ENCODE measurements at places on chromosomes 13 and 19.

GRCh38 chr13:109333893-109334651 is 452.3 kb downstream of the IRS2 start:
- no peak for DNase-seq

DNA sequence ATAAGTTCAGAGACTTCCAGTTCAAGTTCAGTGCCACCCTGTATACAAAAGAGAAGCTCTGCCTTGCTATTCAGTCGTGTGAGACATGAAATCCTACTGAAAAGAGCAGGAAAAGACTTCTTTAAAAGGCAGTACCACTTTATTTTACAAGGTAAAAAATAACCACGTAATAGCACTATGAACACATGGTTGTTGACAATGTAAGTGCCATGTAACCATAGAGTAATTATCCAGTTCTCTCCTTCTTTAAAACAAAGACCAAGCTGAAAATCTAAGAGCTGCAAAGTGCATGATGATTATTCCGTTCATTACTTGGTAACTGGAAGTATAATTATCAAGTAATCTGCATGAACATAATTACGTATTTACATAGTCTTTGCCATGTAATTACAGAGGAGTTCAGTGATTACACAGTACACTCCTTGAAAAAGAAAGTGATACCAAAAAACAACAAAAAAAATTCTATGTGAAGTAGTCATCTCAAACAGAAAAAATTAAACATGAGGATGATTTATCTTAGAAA is 288.7 kb downstream of the EFNB2 start:
- no peak for DNase-seq

DNA sequence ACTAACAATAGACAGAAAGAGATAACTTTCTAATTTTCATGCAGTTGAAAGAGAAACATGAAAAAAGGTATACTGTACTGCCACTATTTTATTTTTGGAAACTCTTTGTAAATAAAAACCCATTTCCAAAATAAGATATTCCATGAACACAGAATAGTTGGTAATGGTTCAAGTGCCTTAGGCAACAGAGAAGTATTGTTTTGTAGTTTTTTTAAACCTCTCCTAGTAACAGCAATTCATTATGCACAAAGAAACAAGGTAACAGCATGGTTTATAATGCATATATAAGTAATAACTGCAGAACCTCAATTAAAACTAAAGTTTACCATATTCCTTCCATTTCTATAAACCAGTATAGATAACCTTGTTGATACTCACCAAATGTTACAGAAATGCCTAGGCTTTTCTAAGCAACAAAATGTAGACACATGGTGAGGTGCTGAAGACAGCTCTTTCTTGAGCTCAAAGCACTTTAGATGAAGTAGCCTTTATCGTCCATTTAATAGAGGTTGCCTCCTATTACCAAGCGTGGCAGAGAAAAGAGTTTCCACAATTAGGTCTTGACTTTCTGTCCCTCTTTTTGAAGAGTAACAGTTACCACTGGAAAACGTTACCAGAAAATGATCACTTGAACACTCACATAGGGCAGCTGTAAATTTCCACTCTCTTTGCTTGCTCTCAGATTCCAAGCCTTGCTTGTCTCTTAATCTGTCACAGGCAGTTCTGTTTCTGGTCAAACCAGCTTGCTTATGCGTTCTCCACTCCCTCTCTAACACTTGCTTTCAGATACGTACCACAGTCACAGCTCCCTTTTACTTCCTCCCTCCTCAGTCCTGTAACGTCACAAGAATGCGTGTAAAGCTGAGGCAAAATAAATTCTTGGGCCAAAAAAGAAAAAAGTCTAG is 42.9 kb downstream of the CAB39L start:
- DNase-seq: no peak

GRCh38 chr13:113140677-113141600 is 17.5 kb upstream of the PROZ start:
- DNase-seq: no peak

- DNase-seq: no peak
These were observed 115.3 kb downstream of the NALCN start for GRCh38 chr13:101301053-101301452.

- DNase-seq: no peak
These were observed 10.5 kb downstream of the PVR start for GRCh38 chr19:44653977-44654774.

GRCh38 chr19:6067975-6068374 is 42.3 kb downstream of the RFX2 start:
- no peak for DNase-seq

DNA sequence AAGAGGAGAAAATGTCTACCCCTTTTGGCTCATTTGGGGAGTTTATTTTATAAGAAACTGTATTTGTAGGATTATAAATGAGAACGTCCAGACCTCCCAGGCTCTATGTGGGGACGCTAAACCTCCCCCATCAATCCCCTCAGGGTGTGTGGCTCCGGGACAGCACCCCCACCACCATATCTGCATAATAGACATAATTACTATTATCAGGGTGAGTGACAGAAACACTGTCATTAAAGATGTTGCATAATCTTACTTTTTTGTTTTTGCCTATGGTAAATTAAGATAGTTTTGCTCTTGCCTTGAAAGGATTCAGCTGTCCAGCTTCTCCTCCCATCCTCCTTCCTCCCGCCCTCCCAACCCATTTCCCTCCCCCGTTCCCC is 93.3 kb downstream of the NUFIP1 start:
- DNase-seq: no peak

GRCh38 chr13:44969551-44970484 is 19.5 kb downstream of the NUFIP1 start:
- DNase-seq: no peak

- DNase-seq: no peak
These were observed 135.3 kb upstream of the FNDC3A start for GRCh38 chr13:48840366-48840765.

DNA sequence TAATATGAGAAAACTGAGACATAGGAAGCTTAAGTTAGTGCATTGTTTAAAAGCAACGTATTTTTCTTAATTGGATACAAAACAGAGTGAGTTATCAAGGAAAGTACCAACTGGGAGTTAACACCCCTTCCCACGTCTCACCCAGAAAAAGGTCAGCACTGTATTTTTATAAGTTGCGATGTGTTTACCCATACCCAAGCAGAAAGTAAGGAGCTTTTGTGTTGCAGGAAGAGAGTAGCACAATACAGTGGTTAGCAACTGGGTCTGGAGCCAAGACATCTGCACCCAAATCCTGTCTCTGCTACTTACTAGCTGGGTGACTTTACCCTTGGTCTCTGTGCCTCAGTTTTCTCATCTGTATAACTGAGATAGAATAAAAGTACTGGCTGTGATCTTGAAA is 34.3 kb downstream of the FAM216B start:
- no peak for DNase-seq

DNA sequence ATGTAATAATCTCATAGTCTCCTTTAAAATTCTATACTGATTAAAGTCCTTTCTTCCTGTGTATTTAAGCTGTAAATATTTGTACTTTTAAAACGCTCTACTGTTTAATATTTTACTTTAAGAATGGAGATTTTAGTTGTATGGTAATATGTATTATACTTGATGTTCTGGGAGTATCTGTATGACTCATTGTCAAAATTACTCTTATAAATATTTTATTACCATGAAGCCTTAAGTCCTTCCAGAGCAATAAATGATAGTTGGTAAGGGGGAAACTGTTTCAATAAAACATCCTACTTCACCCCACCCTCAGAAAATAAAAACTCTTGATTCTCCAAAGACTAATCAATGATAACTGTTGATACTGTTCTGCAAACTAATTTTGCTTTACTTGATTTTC is 6.4 kb downstream of the PCDH9 start:
- DNase-seq: no peak

DNA sequence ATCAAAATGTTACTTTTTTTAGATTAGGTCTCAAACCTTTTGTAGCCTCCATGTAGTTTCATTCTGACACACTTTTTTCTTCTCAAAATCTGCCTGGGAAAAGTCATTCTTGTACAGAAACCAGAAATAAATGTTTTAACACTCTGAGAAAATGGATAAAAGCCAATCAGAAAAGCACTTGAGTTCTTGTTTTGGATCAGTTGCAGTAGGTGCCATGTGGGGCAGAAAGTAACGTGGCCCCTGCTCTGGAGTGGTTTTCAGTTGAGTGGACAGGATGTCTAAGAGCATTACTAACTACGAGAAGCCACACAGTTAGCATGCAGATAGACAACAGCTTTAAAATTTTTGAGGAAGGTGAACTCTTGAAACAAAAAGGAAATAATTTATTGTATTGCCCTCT is 19.1 kb downstream of the GPR183 start:
- DNase-seq: no peak

DNA sequence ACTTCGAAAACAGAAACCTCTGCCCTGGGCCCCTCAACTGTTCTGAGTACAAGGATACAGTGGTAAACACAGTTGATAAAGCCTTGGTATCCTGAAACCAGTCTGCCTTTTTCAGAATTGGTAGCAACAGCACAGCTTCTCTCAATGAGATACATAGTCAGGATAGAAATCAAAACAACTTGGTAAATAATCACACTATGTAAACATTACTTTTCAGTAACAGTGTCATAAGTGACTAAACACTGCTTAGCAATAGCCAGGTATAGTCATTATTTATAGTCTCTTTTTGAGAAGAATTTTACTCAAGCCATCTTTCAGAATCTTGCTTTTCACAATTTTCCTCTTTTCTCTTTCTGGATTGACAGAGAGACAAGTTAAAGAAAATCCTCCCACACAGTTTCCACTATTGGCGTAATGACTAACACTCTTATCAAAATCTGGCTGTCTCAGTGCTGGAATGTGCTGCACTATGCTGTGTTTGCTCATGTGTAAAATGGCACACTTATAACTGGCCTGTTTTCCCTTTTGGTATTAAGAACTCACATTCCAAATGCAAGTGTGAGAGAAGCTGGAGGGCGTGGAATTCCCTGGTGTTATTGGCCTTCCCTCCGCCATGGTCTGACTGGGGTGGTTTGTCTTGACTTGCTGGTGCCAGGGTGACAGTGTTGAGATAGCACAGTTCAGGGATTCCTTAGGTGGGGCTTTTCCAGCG is 368.8 kb downstream of the TDRD3 start:
- no peak for DNase-seq

DNA sequence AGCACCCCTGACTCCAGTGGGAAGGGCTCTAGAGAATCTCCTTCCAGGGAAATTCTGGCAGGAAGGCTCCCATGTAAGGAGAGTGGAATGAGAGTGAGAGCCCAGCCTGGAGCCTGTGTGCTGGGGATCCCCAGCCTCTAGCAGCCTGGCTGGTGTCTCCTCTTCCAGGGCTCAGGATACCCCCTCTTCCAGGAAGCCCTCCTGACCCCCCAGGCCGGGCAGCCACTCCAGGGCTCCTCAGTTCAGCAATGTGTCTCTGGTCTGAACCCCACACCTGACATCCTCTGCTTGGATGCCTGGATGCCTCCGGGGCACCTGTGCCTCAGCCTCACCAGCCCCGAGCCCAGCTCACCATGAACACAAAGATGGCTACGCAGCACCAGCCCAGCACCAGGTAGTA is 3.0 kb downstream of the C19orf33 start:
- DNase-seq: no peak

- no peak for DNase-seq
These were observed 13.7 kb downstream of the EIF3K start for GRCh38 chr19:38632476-38633213.

- no peak for DNase-seq
These were observed 316.7 kb downstream of the DIAPH3 start for GRCh38 chr13:59846845-59847620.

DNA sequence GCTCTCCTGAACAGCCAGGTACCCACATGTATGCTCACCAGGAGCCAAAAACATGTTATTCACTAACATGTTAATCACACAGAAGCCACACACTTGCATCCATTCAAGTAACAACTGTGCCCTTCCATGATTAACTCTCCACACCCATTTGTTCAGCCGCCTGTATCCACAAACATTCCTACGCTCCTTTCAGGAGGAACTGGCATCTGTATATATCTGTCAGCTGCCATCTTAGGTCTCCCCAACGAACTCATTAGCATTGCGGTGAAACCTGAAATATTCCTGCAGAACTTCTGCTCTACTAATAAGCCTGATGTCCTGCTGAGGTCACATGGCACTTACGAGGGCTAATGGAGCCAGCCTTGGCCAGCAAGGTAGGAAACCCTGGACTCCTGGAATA is 33.0 kb downstream of the OLFM2 start:
- DNase-seq: no peak

GRCh38 chr13:28147495-28147894 is 9.2 kb downstream of the PAN3 start:
- no peak for DNase-seq

DNA sequence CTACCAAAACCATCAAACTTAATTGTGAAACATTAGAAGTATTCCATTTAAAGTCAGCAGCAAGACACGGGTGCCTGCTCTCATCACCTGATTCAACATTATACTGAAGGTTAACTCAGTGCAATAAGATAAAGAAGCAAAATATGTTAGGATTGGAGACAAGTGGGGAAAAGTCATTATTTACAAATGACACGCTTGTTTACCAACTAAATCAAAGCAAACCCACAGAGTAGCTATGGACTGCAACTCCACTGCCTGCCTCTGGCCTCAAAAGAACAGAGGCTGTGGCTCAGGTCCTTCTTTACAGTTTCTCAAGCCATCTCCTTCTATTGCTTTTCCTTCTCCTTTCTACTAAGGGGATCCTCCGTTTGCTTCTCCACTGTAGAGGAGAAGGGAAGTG is 21.0 kb upstream of the ATP12A start:
- no peak for DNase-seq

- DNase-seq: peak; percentile 55
These were observed 144.5 kb upstream of the ZNF536 start for GRCh38 chr19:30227661-30228112.

DNA sequence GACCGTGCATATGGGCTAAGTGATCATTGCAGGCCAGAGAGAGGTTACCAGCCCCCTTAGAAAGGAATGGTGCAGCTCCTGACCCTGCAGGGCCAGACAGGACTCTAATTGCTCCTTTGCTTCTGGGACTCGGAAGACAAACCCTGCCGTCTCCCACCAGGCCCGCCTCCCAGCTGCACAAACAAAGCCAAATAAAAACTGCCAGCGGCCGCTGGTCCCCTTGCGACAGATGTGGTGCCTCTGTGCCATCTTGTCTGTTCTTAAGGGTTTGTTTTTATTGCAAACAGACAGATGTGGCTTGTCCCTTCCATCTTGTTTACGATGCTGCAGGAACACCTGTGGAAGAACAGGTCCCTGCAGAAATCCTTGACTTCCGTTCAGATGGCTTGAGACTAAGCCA is 434.4 kb upstream of the TSHZ3 start:
- no peak for DNase-seq

DNA sequence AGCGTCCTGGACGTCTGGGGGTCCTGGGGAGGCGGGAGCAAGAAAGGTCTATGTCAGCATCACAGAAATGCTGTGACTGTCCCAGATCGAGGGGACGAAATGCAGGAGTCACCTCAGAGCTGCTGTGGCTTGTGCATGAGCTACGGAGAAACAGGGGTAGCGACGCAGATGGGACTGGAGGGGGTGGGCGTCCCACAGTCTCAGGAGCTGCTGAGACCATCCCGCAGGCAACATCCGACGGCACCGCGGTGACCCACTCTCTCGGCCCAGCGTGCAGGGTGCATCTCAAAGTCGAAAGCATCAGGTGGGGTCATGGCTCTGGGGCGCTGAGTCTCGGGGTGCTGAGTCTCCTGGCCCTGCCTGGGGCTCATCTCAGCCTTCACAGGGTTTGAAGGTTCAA is 37.4 kb upstream of the C13orf46 start:
- no peak for DNase-seq

GRCh38 chr13:43983373-43983772 is 103.7 kb downstream of the LACC1 start:
- DNase-seq: no peak

- no peak for DNase-seq
These were observed 27.0 kb downstream of the ARID3A start for GRCh38 chr19:952680-953444.

GRCh38 chr13:89748716-89749115 is 1598.8 kb upstream of the MIR17HG start:
- DNase-seq: no peak

GRCh38 chr13:100184095-100184494 is 95.2 kb downstream of the PCCA start:
- no peak for DNase-seq

Measured in hypothalamus (tissue), 51 donors.